ENCODE measurements at places on chromosomes 11 and 22. TPM values are rescaled to one million over a fixed set of nuclear protein-coding genes. Genes with fewer than 3 reads are reported as not detected.

Gene SGSM1
- 15.5 TPM for polyA plus RNA-seq

Gene POGLUT3
- 19.0 TPM for polyA plus RNA-seq

Gene LRRC10B
- polyA plus RNA-seq = 8.2 TPM

Gene MOV10L1
- 1.9 TPM for polyA plus RNA-seq

Gene ZNF280B
- polyA plus RNA-seq = 4.6 TPM

Gene LARGE2
- polyA plus RNA-seq = 1.1 TPM
